ENCODE measurements at places on chromosomes 13 and 19.

- DNase-seq, result no peak
These were observed 33.9 kb upstream of the CEACAM21 start for GRCh38 chr19:41541990-41542584.

DNA sequence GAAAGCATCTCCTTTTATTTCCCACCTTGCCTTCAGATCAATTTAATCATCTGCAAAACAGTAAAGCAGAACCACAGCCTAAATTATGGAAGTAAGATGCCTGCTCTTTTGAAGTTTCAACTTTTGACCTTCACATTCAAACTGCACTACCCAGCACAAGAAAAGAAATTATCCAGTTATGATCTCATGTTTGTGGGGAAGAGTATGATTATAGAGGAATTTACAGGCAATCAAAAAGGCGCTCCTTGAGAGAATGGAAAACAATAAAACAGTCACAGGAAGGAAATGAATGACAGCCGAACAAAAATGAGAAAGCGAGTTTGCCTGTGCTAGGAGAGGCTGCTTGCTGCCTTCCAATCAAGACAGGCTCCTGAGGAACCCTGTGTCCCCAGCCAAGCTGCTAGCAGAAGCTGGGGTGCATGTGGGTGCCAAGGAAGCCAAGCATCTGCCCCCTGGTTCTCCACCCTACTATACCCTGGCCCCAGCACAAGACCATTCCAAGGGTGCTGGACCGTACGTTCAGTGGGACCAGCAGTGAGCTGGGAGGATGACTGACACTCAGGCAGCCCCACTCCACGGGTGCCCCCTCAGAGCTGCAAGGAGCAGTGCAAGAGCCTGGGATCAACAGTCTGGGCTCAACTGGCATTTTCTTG lies 47.8 kb downstream of the PEPD start:
- DNase-seq, result peak; percentile 52

- no peak for DNase-seq
These were observed 5.5 kb upstream of the ZNF580 start for GRCh38 chr19:55635334-55635717.

DNA sequence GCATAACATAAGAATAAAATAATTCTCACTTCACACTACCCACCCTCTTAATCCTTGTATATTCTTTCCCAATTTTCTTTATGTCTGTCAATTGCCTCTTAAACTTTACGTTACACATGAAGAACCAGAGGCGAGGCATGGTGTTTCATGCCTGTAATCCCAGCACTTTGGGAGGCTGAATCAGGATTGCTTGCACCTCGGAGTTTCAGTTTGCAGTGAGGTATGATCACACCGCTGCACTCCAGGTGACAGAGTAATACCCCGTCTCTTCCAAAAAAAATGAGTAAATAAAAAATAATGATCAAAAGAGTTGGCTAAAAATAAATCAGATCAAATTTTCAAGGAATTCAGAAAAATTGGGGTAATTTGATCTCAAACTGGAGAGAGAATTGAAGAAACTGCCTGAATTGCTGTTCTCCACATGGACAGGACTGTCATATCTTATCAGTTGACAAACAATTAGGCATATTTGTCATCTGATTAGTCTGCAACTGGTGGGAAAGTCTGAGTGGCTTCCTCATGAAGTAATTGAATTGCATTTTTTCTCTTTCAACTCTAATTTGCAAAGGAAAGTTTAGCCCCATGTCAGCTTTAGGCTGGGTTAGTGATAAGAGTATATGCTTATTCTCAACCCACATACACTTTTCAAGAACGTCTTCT lies 302.9 kb downstream of the ITGBL1 start:
- DNase-seq, result no peak

DNA sequence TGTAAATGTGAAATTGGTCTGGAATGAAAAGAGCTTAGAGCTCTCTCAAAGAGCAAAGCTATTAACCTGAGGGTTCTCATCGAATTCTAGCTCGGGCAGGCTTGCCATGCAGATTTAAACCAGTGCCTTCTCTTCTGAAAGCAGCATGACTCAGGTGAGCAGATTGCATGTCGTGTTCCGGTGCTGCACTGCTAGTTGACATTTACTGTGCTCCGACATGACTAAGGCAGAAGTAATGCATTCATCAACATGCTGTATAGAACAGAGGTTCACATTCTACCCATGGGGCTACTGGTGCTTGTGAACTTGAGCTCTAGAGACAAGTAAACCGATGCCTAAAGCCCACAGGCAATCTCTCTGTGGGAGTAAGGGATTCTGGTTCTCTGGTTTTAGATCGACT lies 947.7 kb downstream of the EFNB2 start:
- no peak for DNase-seq

DNA sequence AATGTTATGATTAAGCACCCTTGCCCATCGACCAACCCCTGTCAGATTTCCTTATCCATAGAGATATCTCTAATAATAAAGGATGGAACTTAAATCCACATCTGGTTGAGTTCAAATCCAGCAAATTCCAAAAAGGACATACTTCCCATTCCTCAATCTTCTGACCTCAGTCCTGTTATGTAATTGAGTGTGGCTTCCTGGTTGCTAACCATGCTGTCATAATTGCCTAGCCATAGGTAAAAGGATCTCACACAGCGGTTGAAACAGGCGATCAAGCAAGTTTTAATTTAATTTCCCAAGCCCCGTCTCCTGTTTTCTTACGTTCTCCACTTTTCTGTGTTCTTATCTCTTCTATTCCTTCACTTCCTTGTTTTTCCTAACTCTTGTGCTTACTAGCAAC lies 550.3 kb downstream of the GPC6 start:
- DNase-seq, result peak; percentile 34

- peak; percentile 18 for DNase-seq
These were observed 21.1 kb upstream of the ZNF766 start for GRCh38 chr19:52248241-52248640.

- no peak for DNase-seq
These were observed 11.7 kb downstream of the MBD3 start for GRCh38 chr19:1580957-1581356.

- DNase-seq, result no peak
These were observed 1588.0 kb downstream of the SLITRK1 start for GRCh38 chr13:82294226-82294625.

DNA sequence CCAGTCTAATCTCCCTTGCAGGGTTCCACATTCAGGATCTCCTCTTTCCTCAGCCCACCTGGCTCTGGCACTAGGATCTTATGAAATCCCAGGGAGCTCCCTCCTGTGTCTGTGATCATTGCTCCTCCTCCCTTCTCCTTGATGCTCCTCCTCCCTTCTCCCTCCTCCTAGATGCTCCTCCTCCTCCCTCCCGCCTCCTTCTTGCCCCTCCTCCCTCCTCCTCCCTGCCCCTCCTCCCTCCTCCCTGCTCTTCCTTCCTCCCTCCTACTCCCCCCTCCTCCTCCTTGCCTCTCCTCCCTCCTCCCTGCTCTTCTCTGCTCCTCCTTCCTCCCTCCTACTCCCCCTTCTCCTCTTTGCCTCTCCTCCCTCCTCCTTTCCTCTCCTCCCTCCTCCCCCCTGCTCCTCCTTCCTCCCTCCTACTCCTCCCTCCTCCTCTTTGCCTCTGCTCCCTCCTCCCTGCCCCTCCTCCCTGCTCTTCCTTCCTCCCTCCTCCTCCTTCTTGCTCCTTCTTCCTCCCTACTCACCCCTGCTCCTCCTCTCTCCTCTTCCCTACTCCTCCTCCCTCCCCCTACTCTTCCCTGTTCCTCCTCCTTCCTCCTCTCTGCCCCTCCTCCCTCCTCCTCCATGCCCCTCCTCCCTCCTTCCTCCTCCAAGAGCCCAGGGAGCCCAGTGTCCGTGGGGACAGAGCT lies 14.9 kb upstream of the ZBTB7A start:
- DNase-seq, result no peak

DNA sequence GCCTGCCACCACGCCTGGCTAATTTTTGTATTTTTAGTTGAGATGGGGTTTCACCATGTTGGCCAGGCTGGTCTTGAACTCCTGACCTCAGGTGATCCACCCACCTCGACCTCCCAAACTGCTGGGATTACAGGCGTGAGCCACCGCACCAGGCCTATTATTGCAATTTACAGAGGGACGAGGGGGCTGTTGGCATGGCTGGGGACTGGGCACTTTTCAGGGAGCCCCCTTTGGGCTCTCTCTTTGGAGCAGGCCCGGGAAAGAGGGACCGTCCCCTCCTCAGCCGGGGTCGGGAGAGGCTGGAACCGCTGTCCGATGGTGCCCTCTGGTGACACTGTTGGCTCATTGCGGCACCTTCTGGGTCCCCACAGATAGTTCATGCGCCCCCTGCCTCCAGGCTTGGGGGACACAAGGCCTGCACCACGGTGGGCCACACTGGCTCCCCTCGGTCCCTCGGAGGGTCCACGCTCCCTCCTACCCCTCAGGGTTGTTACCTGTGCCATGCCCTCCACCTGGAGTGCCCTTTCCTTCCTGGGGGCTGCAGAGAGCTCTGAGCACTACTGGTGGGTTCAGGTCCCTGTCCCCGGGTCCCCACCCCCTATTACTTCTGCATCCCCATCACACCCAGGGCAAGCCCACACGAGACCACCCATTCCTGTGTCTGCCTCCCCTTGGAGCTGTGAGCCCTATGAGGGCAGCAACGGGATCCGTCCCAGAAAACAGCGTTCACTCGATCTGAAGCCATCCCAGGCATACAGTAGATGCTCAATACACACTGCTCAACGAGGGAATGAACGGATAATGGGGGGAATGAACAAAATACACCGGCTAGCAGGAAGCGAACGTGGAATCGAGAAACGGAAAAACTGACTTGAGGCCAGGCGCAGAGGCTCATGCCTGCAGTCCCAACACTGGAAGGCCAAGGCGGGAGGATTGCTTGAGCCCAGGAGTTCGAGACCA lies 12.5 kb downstream of the FEM1A start:
- DNase-seq, result no peak

- peak; percentile 75 for DNase-seq
These were observed 552 bp upstream of the GRWD1 start for GRCh38 chr19:48445256-48445605.

DNA sequence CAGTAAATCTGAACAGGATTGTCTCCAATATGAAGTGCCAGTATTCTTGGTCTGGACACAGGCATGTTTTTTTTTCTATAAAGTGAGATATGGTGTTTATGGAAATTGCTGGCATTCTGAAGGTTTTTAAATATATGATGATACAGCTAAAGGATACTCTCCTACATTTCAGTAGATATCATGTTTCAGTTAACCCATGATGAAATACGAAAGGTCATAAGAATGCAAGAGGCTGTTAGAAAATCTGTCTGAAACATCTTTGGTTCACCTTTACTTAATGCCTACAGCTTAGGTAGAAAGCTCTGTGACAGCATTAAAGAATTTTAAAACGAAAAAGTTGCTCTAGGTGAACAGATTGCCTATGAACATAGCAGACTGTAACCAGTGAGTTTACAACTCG lies 9.1 kb downstream of the FRY start:
- no peak for DNase-seq

- DNase-seq, result no peak
These were observed 60.9 kb downstream of the ACSBG2 start for GRCh38 chr19:6196361-6196760.

DNA sequence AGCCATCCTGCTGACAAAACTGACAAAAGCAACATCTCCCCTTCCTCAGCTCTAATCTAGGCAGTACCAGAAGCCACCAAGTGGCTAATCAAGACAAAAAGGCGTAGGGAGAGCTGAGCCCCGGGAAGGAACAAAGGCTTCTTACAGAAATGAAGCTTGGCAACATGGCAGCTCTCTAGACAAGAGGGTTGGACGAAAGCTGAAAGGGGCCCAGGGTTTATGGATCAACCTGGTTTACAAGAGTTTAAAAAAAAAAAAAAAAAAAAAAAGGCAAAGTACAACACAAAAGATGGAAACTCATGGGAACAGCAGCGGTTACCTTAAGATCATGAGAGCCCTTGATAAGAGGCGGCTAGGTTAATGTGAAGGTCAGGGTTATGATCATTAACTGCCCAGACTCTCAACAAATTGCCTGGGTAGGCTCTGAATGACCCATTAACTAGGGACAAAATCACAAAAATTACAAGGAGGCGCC lies 14.0 kb downstream of the ZC3H4 start:
- DNase-seq, result no peak

DNA sequence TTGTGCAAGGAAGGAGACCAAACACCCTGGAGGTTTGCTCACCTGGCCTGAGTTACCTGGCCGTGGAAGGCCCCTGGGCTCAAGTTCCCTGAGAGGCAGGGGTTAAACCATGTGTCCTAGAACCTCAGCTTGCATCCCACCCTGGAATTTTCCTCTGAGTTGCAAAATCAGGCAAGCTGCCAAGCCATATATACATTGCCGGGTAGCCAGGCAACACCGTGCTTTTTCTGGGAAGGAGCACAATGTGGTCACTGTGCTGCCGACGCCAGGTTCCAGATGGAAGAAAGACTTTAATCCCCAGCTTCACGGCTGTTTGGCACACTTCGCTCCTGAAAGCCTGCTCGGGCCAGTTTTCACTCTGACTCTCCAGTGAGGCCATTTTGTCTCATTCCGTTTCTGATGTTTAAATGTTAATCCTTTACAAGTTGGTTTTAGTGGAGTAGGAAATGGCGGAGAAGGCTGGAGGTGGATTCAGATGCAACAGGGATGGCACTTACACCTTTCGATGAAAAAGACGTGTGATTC lies 60.1 kb upstream of the PEG3 start:
- no peak for DNase-seq
